Sciatic nerve (tissue), 2 donors: ENCODE measurements at places on chromosomes 11 and 22. TPM values are rescaled to one million over a fixed set of nuclear protein-coding genes. Genes with fewer than 3 reads are reported as not detected.

EIF3D gene
- 132 TPM for total RNA-seq

OR51I1 gene
- total RNA-seq: not detected

TYR gene
- total RNA-seq: not detected

RAC2 gene
- total RNA-seq: 18.9 TPM

OR10D3 gene
- not detected for total RNA-seq

AMOTL1 gene
- total RNA-seq: 75.6 TPM

CBLIF gene
- total RNA-seq: not detected

EXPH5 gene
- total RNA-seq: 11.9 TPM

PES1 gene
- total RNA-seq: 46.6 TPM

LIF gene
- 3.2 TPM for total RNA-seq

MMP26 gene
- total RNA-seq: not detected
